B cell (primary cell): ENCODE measurements at places on chromosomes 16 and 17.

- no peak for DNase-seq
Measured at GRCh38 chr17:65147955-65148354, 10.8 kb downstream of the RGS9 start.

GRCh38 chr16:80323808-80324195, 217.0 kb upstream of the DYNLRB2 start:
- no peak for DNase-seq

- peak; percentile 40 for DNase-seq
Measured at GRCh38 chr16:53773150-53773846, 69.3 kb downstream of the FTO start.

GRCh38 chr16:27334838-27335237, 21.1 kb downstream of the IL4R start:
- no peak for DNase-seq

- DNase-seq: no peak
Measured at GRCh38 chr17:16870253-16871245, 101.4 kb downstream of the TNFRSF13B start.

DNA sequence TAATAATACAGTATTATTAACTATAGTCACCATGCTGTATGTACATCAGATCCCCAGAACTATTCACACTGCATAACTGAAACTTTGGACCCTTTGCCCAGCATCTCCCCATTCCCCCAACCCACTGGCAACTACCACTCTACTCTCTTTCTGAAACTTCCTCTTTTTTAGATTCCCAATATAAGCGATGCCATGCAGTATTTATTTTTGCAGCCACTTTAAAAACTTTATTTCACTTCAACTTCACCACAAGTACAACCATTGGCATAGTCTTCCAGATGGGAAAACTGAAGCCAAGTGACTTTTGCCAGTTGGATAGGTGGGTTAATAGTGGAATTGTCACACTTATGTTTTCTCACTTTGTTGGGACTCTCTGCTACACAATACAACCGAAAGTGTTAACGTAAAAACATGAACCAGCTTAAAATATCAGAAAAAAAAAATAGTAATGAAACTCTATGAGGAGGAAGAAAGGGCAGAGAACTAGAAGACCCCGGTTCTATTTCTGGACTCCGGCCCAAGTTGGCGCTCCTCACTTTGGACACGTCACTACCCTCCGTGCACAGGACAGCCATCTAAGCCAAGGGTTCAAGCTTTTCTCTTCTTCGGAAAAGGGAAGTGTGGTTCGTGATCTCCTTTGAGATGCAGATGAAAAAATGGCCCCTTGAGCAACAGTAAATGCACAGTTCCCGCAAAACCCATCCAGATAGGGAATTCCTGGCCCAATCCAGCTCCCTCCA, 743 bp downstream of the SHCBP1 start:
- peak; percentile 29 for DNase-seq

DNA sequence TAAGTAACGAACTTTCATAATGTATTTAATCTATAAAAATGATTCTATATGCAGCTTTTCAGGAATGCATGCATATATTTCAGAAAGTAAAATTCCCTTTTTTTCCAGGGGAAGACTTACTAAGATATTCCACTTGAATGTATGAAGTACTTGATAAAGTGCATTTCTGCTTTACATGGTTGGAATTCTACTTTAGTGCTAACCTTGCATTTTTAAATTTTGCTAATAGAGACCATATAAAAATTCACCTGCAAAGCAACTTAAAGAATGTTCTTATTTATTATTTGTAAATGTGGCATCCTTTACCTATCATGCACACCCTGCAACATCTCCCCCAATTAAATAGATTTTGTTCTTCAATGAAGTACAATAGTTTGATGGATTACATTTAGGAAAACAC, 392.8 kb downstream of the KCNJ2 start:
- DNase-seq: no peak

DNA sequence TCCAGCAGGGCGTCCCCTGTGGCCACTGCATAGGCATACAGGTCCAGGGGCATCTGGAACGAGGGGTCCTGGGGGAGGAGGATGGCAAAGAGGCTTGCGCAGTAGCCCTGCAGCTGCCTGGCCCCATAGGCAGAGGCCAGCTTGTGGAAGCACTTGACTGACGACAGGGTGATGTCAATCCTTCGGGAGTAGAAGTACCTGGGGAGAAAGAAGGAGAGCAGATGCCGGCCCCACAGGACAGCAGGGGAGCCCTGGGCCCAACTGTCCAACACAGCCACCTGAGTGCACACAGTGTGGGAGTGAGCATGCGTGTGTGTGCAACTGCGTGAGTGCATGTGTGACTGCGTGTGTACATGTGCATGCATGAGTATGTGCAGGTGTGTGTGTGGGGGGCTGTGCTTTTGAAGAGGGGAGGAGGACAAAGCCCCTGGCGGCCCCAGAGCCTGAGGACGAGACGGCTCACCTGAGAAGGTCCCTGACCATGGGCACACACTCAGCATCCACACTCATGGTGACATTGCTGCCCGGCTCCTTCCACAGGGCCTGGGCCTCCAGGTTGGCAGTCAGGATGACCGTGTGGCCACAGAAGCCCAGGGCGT, 7.1 kb downstream of the LGALS3BP start:
- no peak for DNase-seq

GRCh38 chr17:6054372-6054771, 15.8 kb upstream of the WSCD1 start:
- no peak for DNase-seq

DNA sequence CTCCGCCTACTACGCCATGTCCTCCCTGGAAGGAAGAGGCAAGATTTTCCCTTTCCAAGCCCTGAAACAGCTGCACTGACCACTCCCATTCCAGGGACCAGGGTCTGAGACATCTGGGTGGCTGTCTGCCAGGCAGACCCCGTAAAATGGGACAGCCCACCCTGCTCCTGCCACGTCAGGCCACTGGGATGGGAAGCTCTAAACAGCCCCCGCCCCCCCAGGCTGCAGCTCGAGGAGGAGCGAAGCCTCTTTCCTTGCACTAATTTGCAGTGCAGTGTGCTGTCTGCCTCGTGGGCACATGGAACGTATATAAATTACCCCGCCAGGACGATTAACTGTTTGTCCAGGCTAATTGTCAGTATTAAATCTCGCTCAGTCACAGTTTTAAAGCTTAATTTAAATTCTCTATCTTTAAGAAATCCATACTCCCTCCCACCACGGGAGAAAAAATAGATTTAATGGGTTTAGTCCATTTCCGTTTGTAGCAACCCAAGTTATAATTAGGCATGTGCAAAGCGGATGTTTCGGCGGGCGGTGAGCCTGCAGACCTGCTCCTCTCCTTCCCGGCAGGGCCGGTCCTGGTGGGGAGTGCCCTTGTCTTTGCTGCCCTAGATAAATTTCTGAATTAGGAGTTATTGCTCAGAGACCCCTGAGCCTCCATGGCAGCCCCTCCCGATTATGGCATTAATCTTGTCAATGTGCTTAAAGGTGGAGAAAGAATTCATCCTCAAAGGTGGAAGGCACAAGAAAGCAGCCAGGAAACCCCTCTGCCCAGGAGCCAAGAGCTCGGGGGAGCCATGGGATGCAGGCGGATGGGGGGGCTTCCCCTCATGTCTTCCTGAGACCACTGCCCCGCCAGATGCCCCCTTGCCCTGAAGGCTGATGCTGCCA, 268.0 kb upstream of the TNRC6C start:
- DNase-seq: peak; percentile 21

DNA sequence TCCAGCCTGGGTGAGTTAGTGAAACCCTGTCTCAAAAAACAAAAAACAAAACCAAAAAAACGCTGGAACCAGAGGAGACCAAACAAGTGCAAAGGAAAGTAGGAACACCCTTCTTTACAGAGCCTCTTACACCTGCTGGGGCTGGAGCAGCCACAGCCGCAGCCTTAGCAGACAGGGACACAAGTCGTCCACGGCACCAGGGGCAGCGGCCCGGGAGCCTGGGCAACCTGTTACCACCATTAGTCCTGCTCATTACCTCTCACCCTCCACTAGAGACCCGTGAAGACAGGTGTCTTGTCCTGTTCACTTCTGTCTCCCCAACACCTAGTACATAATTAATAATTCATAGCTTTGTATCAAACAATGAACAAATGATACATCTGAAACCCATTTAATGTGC, 83.6 kb downstream of the C16orf78 start:
- DNase-seq: no peak

- DNase-seq: no peak
Measured at GRCh38 chr17:80047176-80047575, 10.7 kb downstream of the CCDC40 start.

- no peak for DNase-seq
Measured at GRCh38 chr17:81514489-81514738, 1.8 kb upstream of the ACTG1 start.

GRCh38 chr17:70295329-70295728, 126.0 kb downstream of the KCNJ2 start:
- DNase-seq: no peak

DNA sequence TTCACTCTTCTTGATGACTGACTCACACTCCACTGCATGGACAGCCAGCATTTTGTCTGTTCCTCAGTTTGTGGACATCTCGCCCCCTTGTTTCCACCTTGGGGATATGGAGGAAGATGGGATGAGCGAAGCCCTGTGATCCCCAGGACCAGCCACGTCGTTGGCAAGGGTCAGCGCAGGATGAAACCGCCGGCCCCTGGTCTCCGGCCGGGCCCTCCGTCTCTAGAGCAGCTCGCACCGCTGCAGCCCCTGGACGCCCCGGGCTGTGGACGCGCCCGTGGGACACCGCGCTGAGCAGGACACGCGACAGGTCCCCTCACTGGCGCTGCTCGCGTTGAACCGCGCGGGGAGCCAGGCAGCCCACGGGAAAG, 604 bp upstream of the ZC3H18 start:
- no peak for DNase-seq

- DNase-seq: no peak
Measured at GRCh38 chr17:79095345-79096055, 20.9 kb downstream of the ENGASE start.

- DNase-seq: no peak
Measured at GRCh38 chr16:68749432-68749831, 12.3 kb downstream of the CDH1 start.

DNA sequence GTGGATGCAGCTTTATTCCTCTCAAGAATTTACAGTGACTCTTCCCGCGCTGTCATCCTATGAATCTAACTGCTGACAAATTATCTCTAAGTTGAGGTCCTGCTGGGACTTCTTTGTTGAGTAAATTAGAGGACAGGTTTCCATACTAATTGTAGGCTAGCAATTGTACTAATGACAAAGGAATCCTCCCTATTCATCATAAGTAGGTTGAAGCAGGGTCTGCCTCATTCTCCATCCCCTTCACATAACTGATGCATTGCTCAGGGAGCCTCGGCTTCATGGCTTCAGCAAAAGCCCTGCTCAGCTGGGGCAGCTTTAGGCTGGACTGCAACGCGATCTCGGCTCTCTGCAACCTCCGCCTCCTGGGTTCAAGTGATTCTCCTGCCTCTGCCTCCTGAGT, 83.1 kb upstream of the IRX6 start:
- no peak for DNase-seq

DNA sequence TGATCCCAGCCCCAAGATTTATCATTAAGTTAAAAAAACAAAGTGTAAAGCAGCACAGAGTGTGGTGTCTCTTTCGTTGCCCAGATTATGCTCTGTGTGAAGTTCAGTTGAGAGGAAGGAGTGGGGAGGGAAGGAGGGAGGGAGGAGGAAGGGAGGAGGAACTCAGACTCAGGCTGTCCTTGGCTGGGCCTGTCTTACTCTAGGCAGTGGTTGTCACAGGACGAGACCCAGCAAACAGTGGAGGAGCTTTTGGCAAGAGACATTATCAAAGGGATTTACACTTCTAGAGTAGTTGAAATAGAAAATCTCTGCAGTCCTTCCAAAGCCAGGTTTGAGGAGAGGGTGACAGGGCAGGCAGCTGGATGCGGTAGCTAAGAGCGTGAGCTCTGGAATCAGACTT, 27.8 kb downstream of the KNOP1 start:
- no peak for DNase-seq

- no peak for DNase-seq
Measured at GRCh38 chr17:69043098-69043734, 17.5 kb downstream of the ABCA9 start.

- DNase-seq: no peak
Measured at GRCh38 chr17:48630009-48630924, 4.1 kb upstream of the HOXB9 start.

- DNase-seq: peak; percentile 27
Measured at GRCh38 chr17:48641541-48642058, 15.4 kb upstream of the HOXB9 start.
